ENCODE measurements at places on chromosomes 2 and 18. TPM values are rescaled to one million over a fixed set of nuclear protein-coding genes. Genes with fewer than 3 reads are reported as not detected.

Gene OXER1
- under 0.01 TPM for total RNA-seq

Gene CYS1
- total RNA-seq, result 4.7 TPM

Gene SOX11
- total RNA-seq, result 18.3 TPM

Gene UBR3
- total RNA-seq, result 67.8 TPM

Gene ODC1
- total RNA-seq, result 99.7 TPM

Gene CRYGD
- total RNA-seq, result not detected

Gene TTC31
- total RNA-seq, result 4.2 TPM

Gene CDKL4
- 4.2 TPM for total RNA-seq

Gene CYTIP
- total RNA-seq, result 1.0 TPM

Gene LONRF2
- 1.0 TPM for total RNA-seq

Gene KCNF1
- 1.6 TPM for total RNA-seq

Gene NEU2
- total RNA-seq, result not detected

Gene BIRC6
- total RNA-seq, result 216 TPM

Gene REG3G
- not detected for total RNA-seq

Gene TMEM247
- total RNA-seq, result not detected

Gene TTN
- 2,245 TPM for total RNA-seq

Gene DYNAP
- not detected for total RNA-seq

Gene GKN2
- total RNA-seq, result not detected

Gene TBR1
- total RNA-seq, result not detected

Gene BOD1L2
- not detected for total RNA-seq

Gene LIMS1
- 26.6 TPM for total RNA-seq
